ENCODE measurements at places on chromosomes 6 and 20.

- DNase-seq, result no peak
Measured at GRCh38 chr20:61370841-61371303, 118.8 kb downstream of the CDH4 start.

GRCh38 chr6:69894578-69895347 is 28.4 kb downstream of the COL19A1 start:
- DNase-seq, result no peak

GRCh38 chr6:45377043-45377553 is 636 bp downstream of the SUPT3H start:
- DNase-seq, result no peak

DNA sequence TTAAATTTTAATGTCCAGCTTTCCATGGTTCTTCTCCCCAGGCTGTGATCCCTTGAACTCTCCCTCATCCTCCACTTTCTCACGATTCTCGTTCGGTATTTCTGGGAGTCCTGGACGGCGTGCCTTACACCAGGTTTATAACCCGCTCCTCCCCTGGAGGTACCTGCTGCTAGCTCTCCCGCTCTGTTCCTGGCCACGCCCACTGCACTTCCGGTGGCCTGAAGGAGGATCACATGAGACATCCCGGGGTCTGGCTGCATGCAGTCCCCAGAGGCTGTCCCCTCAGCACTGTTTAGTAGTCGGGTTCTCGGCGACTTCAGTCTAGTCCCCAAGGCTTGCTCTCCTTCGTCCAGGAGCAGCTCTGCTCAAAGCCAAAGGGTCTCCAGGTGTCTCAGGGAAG is 28.4 kb upstream of the GCLC start:
- no peak for DNase-seq

- DNase-seq, result no peak
Measured at GRCh38 chr6:27631609-27631916, 158.7 kb upstream of the ZNF184 start.

DNA sequence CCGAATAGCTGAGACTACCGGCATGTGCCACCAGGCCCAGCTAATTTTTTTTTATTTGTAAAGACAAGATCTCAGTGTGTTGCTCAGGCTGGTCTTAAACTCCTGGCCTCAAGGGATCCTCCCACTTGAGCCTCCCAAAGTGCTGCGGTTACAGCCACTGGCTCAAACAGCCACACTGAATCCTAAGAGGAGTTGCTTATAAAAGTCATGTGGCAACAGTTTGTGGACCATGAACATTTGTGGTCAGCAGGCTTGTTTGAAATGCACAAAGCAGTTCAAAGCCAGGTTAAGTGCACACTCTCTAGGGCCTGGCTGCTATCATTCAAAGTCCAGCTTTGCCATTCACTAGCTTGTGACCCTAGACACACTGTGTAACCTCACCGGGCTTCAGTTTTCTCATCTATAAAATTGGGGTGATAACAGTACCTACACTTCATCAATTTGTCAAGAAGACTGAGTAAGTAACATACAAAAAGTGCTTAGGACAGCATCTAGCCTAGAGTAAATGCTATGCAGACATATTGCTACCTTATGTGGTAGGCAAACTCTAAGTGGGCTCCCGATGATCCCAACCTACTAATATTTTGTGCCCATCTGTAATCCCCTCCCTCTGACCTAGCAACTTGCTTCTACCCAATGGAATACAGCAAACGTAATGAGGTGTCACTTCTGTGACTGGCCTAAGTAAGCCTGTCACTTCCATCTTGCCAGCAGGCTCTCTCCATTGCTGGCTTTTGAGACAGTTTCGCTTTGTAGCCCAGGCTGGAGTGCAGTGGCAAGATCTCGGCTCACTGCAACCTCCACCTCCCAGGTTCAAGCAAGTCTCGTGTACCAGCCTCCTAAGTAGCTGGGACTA is 122.9 kb downstream of the ZMYND8 start:
- no peak for DNase-seq

DNA sequence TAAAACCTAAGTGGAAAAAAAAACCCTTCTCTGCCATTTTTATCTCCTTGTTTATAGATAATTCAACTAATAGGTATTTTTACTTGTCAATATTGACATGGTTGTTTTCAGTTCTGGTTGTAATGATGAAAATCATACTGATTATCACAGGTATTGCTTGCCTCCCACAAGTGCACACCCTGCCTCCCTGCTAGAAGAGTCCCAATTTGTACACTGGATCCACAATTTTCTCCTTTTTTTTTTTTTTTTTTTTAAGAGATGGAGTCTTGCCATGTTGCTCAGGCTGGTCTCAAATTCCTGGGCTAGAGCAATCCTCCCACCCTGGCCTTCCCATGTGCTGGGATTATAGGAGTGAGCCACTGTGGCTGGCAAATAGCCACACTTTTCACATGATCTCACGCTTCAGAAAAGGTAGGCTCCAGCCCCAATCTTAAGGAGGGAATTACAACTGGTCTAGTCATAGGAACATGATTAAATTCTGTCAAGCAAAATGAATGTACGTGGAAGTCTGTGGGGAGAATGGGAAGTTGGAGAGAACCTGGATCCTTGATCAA is 12.3 kb downstream of the DYNLT2 start:
- DNase-seq, result no peak

DNA sequence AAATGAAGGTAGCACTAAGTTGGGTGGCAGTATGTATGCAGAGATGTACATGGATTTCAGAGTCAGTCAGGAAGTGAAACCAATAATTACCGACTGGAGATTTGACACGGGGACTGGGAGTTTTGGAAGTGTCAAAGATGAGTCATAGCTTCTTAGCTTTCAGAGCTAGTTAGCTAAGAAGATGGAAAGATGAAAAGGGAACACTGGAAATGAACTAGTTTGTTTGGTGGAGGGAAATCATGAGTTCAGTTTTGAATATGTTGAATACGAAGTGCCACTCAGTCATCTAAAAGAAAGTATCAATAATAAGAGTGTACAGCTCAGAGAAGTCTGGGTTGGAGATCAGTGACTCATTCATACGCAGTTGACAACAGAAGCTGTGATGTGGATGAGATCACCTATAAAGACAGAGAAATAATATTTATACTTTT is 7.5 kb downstream of the ESF1 start:
- DNase-seq, result no peak

DNA sequence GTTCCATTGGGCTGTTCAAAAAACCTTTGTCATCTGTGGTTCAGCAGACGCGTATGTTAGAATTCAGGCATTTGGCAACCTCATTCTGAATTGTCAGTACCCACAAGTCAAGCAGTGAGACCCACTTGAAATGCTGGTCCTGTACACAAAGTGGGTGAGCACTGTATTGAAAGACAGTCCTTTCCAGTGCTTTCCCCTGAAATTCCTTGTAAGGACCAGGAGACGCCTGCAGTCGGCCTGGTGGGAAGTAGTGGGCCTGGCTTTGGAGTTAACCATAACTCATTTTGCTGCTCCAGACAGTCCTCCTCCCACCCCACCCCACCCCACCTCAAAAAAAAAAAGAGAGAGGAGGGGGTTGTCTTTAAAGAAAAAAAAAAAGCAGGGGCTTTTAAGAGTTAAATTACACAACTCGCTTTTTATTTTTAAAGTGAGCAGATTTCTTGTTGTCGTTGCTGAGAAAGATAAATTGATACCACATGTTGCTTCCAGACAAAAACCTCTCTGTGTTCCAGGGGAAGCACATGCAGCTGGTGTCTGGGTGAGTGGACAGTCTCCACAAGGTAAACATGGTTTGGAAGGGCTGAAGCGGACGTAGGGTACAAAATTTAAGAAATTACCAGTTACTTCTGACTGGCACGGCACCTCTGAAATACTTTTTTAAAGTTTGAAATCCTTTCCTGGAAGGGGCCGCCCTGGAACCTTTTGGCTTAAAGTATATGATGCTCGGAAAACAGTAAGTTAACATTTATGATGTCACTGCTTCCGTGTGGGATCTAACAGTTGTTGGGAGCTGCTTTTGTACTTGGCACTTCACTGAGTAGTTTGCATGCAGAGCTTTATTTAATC is 95.3 kb downstream of the FOXO3 start:
- no peak for DNase-seq
